Stimulated activated CD4-positive, alpha-beta T cell treated with anti-CD3 and anti-CD28 coated beads, Interleukin-15, amount 100 ng/mL, for 24 hours (primary cell): ENCODE measurements at places on chromosomes 5 and 9.

GRCh38 chr9:136081826-136082495, 13.1 kb downstream of the NACC2 start:
- DNase-seq = no peak

- DNase-seq = no peak
Measured at GRCh38 chr9:114061830-114062474, 16.1 kb downstream of the AMBP start.

- peak; percentile 23 for DNase-seq
Measured at GRCh38 chr5:23507278-23507685, at the start of gene PRDM9. TSS of gene PRDM9 (plus strand) at chr5:23507609. CDS start at chr5:23509034, 1,425 bp downstream.

DNA sequence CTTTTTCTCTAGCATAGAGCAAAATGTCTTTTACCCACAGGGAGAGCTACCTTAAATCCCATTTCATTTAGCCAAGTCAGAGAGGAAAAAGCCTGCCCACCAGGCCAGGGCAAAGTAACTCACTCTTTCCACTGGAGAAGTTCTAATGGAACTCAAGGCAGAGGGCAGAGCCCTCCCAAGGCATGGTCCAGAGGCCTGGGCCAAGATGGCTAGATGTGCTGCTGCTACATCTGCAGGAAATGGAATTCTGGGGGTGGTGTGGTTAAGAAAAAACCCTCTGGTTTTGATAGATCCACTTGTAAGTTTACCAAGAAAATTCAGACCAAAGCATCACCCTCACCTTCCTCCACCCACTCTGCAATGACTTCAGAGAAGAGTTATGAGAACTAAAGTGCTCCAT, 37.3 kb downstream of the CSF2 start:
- DNase-seq = peak; percentile 54

- DNase-seq = no peak
Measured at GRCh38 chr9:135127718-135128670, 40.5 kb downstream of the OLFM1 start.

GRCh38 chr9:91935066-91935749, 14.8 kb downstream of the ROR2 start:
- DNase-seq = no peak

DNA sequence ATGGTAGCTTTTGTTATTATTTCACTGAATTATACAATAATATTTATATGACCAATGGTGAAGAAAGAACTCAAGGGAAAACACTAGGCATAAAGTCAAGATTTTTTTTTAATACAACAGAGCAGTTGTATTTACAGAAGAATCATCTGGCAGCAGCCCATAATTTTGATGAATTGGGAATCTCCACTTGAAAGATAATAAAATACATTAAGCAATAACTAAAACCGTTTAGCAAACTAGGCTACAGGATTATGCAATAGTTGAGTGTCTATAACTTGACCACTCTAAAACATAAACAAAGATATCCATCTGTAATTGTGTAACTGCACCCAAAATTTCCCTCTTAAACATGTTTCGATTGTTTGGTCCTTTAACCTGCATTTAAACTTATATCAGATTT, 80.8 kb downstream of the SNCAIP start:
- DNase-seq = no peak

DNA sequence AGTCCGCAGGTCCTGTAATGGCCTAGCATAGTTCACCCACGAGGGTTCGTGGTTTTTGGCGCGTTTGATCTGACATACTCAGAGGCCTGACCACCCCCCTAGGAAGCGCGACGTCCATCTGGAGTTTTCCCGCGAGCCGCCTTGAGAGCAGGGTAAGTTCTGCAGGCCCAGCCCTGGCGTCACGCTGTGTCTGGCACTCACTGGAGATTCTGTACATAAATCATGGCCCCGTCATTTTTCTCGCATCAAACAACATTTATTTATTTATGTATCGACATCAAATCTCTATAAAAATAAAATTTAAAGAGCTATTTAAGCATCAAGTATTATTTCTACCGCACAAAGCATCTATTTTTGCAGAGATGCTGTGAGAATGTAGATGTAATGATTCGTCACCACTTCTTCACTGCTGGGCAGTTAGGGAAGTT, 437 bp upstream of the TRIM41 start:
- DNase-seq = no peak

- DNase-seq = no peak
Measured at GRCh38 chr9:136625101-136626065, 37.3 kb upstream of the EGFL7 start.

- no peak for DNase-seq
Measured at GRCh38 chr9:35763181-35763580, 9.1 kb upstream of the MSMP start.

DNA sequence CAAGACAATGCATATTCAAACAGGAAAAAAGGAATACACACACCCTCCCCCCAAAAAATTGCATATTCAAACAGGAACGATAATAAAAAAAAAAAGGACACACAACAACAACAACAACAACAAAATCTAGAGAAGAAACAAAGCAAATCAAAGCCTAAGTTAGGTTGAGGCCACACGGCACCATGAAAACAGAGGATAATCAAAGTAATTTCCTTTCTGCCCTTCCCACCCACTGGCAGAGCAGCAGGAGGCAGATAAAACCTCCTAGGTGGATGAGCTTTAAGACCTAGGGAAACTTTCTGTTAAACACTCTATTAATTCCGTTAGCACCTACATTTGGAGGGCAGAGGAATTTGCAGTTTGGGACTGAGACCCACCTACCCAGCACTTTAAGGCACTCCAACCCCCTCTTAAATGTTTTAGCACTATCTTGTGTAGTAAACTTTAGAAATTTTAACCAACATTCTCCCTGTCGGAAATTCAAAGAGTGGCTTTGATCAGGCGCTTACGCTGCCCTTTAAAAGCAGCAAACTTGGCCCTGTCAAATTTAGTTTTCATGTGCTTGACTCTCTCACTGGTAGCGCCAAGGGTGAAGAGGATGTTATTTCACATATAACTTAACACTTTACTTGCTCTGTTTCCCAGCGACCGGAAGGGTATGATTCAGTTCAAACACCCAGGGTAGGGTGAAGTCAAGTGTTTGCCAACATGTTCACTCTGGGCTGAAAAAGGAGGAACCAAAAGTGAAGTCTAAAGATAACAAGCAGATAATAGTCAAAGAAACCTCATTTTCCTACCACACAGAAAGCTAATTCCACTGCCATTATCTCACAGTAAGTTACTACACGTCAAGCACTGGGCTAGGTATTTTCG, 9.2 kb downstream of the ENC1 start:
- DNase-seq = peak; percentile 37

DNA sequence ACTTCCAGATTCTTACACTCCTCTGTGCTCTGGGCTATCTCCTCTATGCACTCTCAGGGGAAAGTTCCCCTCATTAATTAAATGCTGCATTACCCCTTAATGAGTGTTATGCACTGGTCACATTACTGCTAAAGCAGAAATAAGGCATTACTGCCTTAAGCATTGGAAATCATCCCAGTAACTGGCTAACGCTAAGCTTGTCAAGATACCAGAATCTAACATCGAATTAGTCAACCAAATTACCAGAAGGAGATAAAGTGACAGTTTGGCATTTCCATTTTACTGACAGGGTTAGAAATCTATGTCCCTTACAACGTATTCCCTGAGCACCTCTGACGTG, 69.5 kb upstream of the FAM169A start:
- DNase-seq = no peak

GRCh38 chr5:115939059-115939458, 23.2 kb upstream of the LVRN start:
- DNase-seq = no peak

DNA sequence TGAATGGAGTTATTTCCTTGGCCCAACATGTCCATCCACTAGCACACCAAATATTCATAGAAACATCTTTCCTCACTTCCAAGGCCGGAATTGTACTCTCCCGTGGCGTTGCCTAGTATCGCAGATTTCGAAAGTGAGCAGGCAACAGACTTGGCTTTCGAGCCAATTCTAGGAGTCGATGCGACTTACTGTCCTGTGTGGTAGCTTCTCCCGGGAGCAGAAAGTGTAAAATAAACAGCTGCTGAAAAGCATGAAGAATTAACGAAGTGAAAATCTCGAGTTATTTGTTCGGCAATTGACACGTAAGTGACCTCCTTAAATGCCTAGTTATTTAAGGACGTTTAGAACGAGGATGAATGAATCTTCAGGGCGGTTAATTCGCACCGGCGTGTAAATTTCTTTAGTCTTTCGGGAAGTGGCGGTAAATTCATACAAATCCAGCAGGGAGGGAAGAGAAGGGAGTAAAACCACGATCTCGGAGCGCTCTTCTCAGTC, 449 bp upstream of the PCSK5 start:
- peak; percentile 16 for DNase-seq

DNA sequence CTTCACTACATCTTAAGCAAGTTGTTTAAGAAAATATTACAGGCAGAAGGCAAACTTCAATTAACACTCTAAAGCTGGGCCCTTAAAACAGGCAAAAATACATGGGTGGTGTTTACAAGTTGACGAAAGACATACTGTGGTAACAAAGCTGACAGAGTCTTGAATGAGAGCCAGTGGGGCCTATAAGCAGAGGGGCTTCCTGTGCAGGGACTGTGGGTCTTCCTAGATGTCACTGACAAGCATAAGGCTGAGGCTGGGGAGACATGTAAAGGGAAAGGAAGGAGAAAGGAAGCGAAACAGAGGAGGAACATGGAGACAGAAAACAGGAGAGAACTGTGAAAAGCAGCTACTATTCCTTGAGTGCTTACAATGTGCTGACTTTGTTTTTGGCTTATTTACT, 308.0 kb upstream of the RPS23 start:
- DNase-seq = no peak

DNA sequence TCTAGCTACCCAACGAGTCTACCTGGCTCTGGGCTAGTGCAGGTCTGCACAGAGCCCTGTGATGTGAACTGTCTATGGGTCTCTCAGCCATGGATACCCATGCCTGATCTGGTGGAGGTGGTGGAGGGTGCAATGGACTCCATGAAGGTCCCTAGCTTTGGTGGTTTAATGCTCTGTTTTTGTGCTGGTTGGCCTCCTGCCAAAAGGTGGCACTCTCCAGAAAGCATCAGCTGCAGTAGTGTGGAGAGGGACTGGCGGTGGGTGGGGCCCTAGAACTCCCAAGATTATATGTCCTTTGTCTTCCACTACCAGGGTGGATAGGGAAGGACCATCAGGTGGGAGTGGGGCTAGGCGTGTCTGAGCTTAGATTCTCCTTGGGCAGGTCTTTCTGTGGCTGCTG, 290.1 kb downstream of the AGTPBP1 start:
- no peak for DNase-seq

- no peak for DNase-seq
Measured at GRCh38 chr9:33167972-33168461, 881 bp upstream of the B4GALT1 start.

GRCh38 chr5:172714491-172715420, 56.2 kb downstream of the DUSP1 start:
- DNase-seq = peak; percentile 79

GRCh38 chr9:14327036-14327435, 13.1 kb upstream of the NFIB start:
- no peak for DNase-seq

- no peak for DNase-seq
Measured at GRCh38 chr9:123002754-123003153, 30.7 kb upstream of the GPR21 start.

GRCh38 chr5:153981905-153982605, 56.7 kb downstream of the FAM114A2 start:
- DNase-seq = no peak

- DNase-seq = no peak
Measured at GRCh38 chr5:148760945-148761638, 65.3 kb upstream of the ADRB2 start.
